ENCODE measurements at places on chromosomes 3 and 15. TPM values are rescaled to one million over a fixed set of nuclear protein-coding genes. Genes with fewer than 3 reads are reported as not detected.

SGO1 gene
- total RNA-seq = 5.4 TPM

P3H2 gene
- 220 TPM for total RNA-seq

PPP1R14D gene
- total RNA-seq = not detected

WDR76 gene
- 19.5 TPM for total RNA-seq

THRB gene
- total RNA-seq = 1.6 TPM

TERC gene
- total RNA-seq = 119 TPM

GALNT15 gene
- total RNA-seq = 26.9 TPM

LTK gene
- 0.13 TPM for total RNA-seq

ROBO2 gene
- total RNA-seq = 1.1 TPM
